ENCODE measurements at places on chromosomes 7 and 10.

DNA sequence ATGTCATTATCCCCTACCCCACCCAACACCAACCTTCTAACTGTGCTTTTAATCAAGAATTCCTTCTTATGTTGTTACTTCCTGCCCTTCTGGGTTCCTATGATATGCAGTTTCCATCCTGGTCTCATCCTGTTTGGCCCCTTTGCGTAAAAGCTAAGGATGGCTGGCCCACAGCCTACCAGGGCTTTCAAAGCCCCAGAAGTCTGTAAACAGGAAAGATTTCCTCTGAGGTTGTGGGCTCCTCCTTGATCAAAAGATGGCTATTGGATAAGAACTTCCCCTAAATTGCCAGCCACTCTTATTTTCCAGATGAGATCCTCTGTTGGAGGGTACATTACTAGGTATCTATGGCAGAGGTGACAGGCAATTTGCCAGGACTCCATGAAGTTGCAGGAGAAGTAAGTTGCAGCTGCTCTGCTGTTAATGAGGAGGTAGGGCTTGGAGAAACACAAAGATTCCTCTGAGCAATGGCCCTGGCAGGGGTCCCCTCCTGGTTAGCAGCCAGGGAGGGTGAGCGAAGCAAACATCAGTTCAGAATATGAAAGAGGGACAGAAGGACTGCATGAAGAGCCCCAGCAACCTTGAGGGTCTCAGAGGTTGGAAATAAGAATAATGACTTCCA is 32.1 kb downstream of the NRP1 start:
- no peak for DNase-seq

- DNase-seq, result no peak
Measured at GRCh38 chr7:132028144-132028920, 471.9 kb upstream of the PODXL start.

DNA sequence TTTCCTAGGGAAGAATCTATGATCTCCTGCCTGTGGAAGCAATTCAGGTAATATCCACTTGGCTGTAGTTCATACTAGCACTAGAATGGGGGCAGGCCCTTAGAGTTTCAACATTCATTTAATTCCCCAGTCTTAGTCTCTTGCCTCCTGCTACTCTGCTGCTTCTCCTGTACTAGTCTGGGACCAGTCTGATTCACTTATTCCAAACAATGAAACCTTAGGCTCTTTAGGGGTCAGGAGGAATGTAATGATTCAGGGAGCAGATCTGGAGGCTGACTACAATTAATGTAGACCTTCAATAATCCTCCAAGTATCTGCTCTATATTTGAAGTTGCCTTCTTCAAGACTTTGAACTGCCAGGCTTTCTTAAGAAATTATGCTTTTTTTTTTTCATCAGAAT is 101.8 kb downstream of the GNAT3 start:
- DNase-seq, result no peak

GRCh38 chr7:621572-622285 is 102.1 kb upstream of the PDGFA start:
- DNase-seq, result no peak

GRCh38 chr7:82335001-82335400 is 108.6 kb downstream of the CACNA2D1 start:
- no peak for DNase-seq
